Body of pancreas (tissue), 4 donors: ENCODE measurements at places on chromosomes 1 and 21.

DNA sequence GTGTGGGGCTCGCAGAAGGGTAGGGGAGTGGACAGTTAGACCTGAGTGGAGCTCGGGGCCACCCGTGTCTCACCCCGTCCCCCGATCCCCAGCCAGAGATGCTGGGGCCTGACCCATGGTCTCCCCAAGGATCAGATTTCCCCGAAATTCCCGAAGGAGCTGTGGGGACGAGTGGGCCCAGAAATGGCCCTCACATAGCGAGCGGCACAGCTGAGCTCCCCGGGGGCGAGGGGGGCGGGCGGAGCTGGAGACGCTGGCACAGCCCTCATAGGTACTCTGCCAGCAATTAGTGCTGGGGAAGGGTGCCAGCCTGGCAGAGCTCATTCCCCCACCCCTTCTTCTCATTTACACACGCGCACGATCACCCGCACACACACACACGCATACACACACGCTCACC lies 9.2 kb downstream of the CASZ1 start:
- DNase-seq = no peak

DNA sequence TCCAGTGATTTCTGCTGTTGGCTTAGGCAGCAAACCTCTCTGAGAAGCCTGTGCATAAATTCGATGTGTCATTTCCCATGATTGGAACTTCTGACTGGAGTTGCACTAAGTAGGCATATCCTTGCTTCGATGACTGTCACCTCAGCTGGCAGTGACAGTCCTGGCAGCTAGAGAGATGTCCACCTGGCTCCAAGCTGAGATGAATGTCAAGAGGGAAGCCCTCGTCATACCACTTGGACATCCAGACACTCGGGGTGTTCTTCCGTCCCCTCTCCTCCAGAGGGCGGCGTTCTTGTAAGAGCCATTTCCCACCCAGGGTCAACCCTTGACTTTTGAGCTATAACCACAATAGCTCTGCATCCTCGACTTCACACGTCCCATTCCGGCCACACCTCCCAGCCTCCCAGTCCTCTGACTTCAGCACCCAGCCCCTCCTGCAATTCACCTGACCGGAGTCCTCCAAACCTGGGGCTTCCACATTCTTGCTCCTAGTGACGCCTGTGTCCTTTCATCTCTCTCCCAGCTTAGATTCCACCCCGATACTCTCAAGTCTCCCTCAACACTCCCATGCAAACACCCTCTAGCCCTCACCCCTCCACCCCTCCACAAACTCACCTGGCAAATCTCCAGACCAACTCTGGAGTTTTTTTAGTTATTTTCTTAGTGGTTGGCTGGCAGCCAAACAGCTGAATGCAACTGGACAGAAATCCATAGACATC lies 17.3 kb downstream of the CA6 start:
- peak; percentile 45 for DNase-seq

GRCh38 chr1:113975211-113975895 lies 3.9 kb upstream of the OLFML3 start:
- DNase-seq = no peak

GRCh38 chr1:41662061-41662764 lies 177.7 kb upstream of the EDN2 start:
- DNase-seq = peak; percentile 42

DNA sequence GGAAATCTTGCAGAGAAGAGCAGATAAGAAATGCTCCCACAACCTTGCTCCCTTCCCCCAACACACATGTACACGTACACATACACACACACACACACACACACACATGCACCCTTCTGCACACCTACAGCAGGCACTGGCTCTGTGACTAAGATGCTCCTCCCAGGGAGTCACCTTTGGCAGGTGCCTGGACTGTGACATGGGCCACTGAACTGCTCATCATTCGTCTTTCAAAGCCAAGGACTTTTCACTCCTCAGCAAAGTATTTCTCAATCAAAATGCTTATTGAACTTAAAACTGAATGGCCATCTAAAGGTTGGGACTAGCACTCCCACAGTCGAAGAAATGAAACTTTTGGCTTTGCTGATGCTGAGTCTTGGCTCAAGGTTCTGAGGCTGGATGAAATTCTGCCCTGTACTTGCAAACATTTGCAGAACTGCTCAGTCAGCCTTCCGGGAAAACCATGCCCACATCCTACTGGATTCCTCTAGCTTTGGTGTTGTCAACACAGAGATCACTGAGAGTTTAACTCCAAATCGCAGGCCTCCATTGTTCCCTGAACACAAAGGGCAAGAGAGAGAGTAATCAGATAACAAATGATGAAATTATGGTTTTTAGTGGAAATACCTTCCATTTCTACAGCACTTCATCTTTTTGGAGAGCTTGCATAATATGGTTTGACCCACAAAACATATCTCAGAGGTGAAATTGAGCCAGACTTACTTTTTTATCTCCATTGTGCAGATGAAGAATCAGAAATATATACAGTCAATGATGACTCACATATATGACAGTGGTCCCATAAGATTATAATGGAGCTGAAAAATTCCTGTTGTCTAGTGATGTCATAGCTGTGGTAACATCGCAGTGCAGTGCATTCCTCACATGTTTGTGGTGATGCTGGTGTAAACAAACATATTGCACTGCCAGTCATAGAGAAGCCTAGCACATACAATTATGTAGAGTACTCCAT lies 72.4 kb upstream of the BCAR3 start:
- DNase-seq = peak; percentile 21

- no peak for DNase-seq
Measured at GRCh38 chr1:156559086-156559796, 13.1 kb downstream of the IQGAP3 start.

DNA sequence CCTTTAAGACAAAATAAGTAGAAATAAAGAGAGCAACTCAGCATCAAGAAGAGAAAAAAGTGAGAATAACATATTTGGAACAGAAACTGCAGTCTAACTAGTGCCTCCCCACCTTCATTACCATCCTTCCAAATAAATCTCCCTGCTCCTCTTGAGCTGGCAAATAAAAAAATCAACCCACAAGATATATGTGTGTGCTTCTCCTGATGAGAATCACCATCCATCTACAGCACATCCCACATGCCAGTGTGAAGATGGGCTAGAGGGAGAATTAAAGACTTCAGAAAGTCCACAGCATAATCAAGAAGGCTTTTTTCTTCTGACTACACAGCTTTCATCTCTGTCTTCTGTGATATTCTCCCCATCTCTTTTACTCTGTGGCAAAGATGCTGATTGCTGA lies 244.1 kb downstream of the SPATA17 start:
- DNase-seq = no peak

DNA sequence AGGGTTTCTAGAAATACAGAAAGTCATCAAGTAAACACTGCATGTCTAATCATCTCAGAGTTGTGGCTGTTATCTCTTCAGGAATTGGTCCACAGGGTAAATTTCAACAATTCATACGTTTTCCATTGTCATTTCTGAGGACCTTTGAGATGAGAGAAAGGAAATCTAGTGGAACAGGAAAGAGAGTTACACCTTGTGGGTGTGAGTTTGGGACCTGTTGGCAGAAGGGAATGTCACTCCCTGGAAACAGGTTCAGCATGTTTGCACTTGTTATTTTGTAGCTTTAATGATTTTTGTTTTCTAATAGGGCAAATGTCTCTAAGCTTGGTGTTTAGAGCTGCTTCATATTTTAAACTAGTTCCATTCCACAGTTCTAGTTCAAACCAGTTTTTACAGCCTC lies 5.6 kb downstream of the TMEM167B start:
- DNase-seq = no peak

- DNase-seq = no peak
Measured at GRCh38 chr1:19309123-19309813, 2.7 kb downstream of the AKR7A2 start.

- DNase-seq = no peak
Measured at GRCh38 chr1:211925016-211925415, 94.5 kb upstream of the LPGAT1 start.

DNA sequence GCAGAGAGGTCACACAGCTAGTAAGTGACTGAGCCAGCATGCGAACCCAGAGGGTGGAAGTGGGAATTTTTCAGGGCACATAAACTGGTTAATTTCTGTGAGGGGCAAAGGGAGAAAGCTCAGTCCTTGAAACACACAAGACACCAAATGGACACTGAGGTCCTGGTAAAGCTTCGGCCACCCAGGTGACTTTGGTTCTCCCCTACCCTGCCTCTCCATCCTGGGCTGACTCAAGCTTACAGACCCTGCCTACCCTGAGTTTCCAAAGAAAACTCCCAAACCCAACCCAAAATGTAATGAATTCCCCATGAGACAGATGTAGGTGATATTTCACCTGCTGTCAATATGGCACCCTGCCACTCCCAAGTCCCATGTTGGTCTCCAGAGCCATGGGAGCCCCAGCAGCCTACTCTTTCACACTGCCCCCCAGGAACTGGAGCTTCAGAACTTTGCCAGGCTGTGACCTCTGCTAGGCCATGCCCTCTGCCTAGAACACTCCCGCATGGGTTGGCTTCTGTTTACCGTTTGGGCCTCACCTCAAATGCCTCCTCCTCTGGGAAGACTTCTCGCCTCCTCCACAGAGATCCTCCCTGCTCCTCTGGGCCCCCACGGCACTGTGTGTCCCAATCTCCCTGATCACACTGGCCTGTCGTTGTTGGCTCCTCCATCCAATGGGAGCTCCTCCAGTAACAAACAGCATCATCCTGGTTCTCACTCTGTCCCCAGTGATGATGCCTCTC lies 3.7 kb upstream of the LRP8 start:
- peak; percentile 2 for DNase-seq

GRCh38 chr1:147850737-147851136 lies 51.9 kb upstream of the GJA8 start:
- DNase-seq = no peak

DNA sequence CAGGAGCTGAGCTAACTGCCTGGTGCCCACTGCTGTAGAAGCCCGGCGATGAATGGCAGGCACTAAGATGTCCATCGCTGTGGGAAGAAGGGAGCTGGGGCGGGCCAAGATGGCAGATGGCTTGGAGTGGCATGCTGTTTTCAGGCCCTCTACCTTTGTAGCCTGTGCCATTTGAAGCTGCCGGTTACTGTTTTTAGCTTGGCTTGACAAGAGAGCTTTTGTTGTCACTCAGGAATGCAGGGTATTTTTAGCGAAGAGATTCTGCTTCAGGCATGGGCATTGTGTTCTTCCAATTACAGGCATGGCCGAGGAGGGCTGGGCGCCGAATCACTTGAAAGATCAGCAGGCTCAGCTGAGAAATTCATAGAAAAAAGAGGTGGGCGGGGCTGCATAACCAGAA lies 348.7 kb downstream of the RPS6KC1 start:
- no peak for DNase-seq

DNA sequence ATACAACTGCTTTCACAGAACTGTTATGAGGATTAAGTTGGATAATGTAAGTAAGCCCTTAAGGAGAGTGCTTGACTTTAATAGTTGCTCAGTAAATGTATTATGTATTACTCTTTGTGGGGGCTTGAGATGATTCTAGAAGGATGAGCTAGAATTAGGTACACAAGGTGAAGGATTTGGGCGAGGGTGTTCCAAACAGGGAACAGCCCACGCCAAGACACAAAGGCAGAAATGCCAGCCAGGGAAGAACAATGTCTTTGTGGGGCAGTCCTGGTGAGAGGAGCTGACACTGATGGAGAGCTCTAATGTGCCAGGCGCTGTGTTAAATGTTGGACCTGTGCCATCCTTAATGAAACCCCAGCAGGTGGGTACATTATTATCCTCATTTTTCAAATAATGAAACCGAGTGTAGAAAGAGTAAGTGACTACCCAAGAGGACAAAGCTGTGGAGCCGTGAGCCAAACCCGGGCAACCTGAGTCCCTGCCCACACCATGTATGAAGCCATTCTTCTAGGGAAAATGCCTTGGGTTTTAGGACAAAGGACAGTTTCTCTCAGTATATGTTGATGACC lies 362.4 kb downstream of the HHAT start:
- DNase-seq = no peak

- DNase-seq = no peak
Measured at GRCh38 chr1:220732137-220732536, 16.0 kb upstream of the MTARC2 start.
